Suprapubic skin (tissue), 4 donors: ENCODE measurements at places on chromosomes 7 and 10.

GRCh38 chr10:1255118-1255517, 198.9 kb downstream of the WDR37 start:
- DNase-seq, result no peak

- DNase-seq, result no peak
Measured at GRCh38 chr10:89563861-89564478, 28.6 kb upstream of the SLC16A12 start.

- DNase-seq, result no peak
Measured at GRCh38 chr7:50342616-50343114, 38.1 kb downstream of the IKZF1 start.

GRCh38 chr7:158394936-158395335, 192.7 kb downstream of the PTPRN2 start:
- DNase-seq, result no peak

GRCh38 chr7:143987513-143987912, 12.6 kb upstream of the OR6B1 start:
- no peak for DNase-seq

DNA sequence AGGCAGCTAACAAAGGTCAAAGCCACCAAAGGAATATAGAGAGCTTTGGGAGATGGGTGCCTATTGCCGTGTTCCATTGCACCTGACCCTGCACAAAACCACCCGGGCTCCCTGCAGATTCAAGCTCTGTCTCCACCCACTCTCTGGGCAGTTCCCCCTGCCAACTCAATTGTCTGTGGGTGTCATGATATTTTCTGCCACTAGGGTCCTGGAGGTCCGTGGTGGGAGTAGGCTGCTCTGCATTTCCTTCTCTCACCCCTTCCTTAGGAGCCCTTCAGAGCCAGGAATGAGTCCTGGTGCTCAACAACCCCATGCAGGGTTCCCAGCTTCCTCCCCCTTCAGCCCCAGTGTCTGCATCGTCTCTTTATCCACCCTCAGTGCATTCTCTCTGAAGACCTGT, 34.1 kb downstream of the PNLIPRP2 start:
- DNase-seq, result no peak

GRCh38 chr10:127337801-127338200, 141.4 kb upstream of the INSYN2A start:
- no peak for DNase-seq

DNA sequence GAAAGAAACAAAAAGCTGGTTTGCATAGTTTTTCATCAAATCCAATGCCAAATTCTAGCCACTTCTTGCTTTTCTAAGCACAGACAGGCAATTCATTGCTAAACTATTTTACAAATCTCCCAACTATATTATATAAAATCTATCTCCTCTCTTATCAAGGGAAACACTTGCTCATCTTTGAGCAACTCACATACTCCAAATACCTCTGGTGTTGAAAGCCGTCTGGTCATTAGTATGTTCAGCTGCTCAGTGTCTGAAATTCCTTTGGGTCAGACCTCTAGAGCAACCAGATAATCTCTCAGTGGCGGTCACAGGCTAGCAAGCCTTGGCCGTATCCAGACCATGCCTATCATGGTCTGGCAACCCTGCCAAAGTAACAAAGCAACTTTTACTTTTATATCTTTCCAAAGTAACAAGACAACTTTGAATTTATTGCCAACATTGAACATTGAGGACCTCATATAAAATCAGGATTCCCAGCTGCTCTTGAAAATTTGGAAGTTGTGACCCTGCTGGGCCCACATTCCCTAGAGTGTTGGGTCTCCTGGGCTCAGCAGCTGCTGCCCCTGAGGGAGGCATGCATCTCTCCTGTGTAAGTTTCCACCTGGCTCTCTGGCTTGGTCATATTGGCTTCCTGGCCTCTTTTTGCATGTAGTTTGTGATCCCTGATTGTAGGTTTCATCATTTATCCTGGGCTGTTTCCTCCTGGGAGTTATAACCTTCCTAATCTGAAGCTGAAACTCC, 56.8 kb upstream of the LANCL2 start:
- no peak for DNase-seq
